ENCODE measurements at places on chromosomes 5 and 9. TPM values are rescaled to one million over a fixed set of nuclear protein-coding genes. Genes with fewer than 3 reads are reported as not detected.

Gene CTXN3
- not detected for total RNA-seq

Gene SH3GL2
- total RNA-seq = not detected

Gene REEP2
- not detected for total RNA-seq

Gene NTRK2
- total RNA-seq = 0.24 TPM

Gene ADAMTS6
- total RNA-seq = 1.2 TPM

Gene SLC22A4
- 0.93 TPM for total RNA-seq

Gene SLC6A3
- total RNA-seq = not detected

Gene TSTD2
- 18.8 TPM for total RNA-seq

Gene PCDHB12
- not detected for total RNA-seq

Gene LVRN
- not detected for total RNA-seq

Gene FRMD3
- 0.59 TPM for total RNA-seq

Gene IFNA6
- not detected for total RNA-seq

Gene TAL2
- not detected for total RNA-seq

Gene NFIL3
- total RNA-seq = 79.7 TPM

Gene DBH
- total RNA-seq = not detected

Gene IL13
- 19.6 TPM for total RNA-seq

Gene NMUR2
- total RNA-seq = not detected

Gene ENTREP1
- total RNA-seq = not detected

Gene SUSD1
- 23.4 TPM for total RNA-seq

Gene SPINK4
- total RNA-seq = not detected

Gene PROB1
- total RNA-seq = 3.4 TPM

Gene TAF11L5
- total RNA-seq = not detected

Gene C9orf43
- 1.3 TPM for total RNA-seq

Gene GAS1
- 0.53 TPM for total RNA-seq

Gene DAB2
- total RNA-seq = 4.0 TPM

Gene GABRA6
- not detected for total RNA-seq

Gene HINT2
- 46.8 TPM for total RNA-seq

Gene LCN9
- total RNA-seq = not detected

Gene RANBP6
- total RNA-seq = 21.6 TPM

Gene AGXT2
- total RNA-seq = not detected

Gene GABBR2
- not detected for total RNA-seq

Gene EPB41L4A
- total RNA-seq = 12.7 TPM
